ENCODE measurements at places on chromosomes 3 and 15.

DNA sequence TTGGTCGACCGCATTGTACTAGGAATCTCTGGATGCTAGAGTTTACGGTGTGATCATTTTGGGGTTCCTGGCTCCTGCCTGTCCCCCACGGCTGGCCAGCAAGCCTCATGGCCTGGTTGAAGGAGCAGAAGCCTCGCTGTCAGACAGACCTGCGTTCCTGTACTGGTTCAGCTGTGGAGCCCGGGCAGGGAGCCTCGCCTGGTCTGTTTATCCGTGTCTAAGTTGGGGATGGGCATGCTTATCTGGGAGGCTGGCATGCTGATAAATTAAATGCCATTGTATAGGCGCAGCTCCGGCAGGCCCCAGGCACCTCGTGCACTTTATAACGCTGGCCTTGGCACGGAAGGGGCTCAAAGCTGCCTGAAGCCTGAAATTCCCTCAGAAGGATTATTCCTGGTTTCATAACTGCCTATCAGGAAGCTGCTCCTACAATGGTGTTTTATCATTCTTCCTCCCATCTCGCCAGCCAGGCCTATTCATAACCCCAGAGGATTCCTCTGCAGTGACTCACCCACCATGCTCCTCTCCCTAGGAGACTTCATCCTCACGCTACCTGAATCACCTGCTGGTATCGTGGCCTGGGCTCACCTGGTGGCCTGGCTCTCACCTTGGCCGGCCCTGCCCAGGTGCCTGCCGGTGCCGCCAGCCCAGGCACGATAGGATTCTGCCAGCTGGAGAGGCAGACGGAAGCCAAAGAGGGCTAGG, 110.9 kb downstream of the ASB7 start:
- no peak for DNase-seq

- DNase-seq, result no peak
Observed at GRCh38 chr15:89163271-89164055, 57.9 kb downstream of the RLBP1 start.

DNA sequence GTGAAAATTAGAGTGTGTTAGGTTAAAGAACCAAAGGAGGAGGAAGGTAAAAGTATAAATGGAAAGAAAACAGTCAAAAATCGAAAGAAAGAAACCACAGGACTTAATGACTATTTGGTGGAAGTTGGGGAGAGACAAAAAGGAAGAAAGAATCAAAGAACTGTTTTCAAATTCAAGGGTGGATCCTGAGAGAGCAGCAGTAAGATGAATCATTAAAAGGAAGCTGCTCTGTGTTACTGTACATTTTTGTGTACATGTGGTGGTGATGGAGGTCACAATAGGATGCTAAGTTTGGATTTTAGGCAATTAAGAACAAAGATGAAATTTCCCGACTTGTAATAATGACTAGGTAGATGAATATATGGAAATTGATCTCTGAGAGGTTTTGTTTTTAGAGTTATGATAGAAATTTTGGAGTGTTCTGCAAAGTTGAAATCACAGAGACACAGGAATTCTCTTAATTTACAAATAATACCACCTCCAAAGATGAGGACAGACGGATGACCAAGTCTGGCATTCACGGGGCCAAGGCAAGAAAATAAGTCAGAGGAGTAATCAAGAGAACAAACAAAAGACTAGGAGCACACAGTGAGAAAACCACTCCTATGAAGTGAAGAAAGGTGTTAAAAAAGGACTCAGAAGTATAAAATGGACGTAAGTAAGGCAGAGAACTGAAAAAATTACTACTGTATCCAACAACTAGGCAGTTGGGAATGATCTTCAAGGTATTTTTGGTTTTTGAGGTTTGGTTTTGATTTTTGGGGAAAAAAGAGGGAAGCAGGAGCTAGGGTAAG, 7.1 kb downstream of the DHX36 start:
- DNase-seq, result no peak

GRCh38 chr15:48777645-48778330, 33.1 kb downstream of the CEP152 start:
- no peak for DNase-seq

GRCh38 chr15:27583651-27584050, 515.5 kb downstream of the OCA2 start:
- no peak for DNase-seq

DNA sequence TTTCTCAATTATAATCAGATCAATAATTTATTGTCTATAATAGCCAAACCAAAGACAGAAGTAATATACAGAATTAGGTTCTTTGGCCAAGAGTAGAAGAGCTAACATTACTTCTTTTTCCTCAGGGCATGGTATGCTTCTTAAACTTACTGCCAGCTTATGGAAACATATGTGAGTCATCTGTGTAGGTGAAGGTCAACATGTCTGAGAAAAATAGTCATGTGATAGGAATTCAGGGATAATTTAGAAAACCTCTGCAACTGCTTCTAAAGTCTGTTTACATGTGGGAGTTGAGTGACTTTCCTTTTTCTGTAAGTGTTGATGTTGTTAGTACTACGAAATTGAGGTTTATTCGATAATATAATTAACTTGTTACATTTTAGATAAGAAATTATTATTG, 19.2 kb upstream of the MAP6D1 start:
- DNase-seq, result no peak

DNA sequence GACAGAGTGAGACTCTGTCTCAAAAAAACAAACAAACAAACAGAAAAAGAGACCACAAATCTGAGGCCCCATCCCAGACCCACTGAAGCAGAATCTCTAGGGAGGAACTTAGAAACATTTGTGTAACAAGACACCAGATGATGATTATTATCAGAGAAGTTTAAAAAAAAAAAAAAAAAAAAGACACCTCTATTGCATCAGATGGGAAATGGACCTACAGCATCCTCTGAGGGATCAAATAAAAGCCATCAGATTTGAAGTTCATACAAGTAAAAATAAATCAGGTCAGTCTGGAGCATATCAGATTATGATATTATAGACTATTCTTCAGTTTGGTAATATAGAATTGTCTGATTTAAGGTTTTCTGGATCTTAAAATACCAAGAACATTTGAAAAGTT, 21.9 kb upstream of the LIPC start:
- no peak for DNase-seq

DNA sequence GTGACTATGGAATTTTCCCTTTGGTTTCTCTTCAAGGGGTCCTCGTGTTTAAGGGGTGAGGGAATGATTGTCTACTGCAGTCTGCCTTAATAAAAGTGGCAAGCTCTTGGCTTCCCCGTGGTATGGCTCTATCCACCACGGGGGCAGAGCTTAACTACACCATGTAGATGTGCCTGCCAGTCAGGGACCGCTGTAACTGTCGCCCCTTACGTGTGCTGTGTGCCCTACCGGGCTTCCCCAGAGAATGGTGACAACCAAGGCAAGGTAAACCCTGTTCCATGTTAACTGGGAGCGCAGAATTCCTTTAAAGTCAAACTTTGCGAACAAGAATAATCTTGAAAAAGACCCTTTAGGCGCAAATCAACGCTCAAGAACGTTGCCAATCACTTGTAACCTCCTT, 966 bp upstream of the C3orf80 start:
- no peak for DNase-seq

GRCh38 chr3:185308126-185308754, 54.4 kb upstream of the EHHADH start:
- no peak for DNase-seq

DNA sequence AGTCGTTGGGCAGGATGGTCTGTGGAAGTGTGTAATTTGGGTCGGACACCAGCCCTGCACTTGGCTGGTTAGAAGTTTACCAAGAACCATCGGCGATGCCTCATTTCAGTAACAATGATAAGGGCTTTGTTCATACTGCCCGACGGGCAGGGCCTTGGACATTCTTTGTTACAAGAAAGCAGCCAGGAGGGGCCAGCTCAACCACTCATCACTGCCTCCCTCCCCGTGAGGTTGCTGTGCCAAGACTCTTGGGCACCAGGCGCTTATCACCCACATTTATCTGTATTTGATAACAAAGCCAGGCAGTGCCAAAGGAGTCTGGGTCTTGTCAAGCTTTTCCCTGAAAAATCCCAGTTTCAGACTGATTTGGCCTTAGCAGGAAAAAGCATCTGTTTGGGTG, 235.0 kb downstream of the ADAMTS17 start:
- DNase-seq, result no peak

DNA sequence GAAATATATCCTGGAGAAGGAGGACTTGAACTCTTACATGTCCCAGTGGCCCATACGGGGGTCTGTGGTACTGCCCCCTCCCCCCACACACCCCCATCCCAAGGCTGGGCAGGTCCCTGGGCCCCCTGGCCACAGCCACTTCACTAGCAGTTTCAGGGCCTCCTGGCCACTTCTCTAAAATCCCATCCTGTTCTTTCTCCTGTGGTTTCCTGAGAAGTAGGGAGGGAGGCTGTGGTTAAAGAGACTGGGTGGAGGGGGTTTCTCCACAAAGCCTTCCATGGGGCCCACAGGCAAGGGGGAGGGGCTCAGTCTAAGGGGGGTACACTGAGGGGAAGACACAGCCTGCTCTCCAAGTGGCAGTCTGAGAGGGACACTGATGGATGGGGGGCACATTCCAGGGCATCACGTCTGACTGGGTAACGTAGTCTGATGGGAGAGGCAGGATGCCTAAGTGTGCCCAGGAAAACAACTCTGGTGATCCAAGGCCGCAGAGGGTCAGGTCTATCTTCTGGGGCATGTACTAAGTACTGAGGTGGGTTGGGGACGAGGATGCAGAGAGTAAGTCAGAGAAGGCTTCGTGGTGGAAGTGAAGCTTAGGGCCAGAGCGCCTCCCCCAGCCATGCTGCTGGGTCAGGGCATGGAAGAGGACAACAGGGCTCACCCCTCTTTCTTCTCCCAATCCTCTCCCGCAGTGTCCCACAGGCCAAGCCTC, 48.0 kb upstream of the C15orf39 start:
- no peak for DNase-seq

DNA sequence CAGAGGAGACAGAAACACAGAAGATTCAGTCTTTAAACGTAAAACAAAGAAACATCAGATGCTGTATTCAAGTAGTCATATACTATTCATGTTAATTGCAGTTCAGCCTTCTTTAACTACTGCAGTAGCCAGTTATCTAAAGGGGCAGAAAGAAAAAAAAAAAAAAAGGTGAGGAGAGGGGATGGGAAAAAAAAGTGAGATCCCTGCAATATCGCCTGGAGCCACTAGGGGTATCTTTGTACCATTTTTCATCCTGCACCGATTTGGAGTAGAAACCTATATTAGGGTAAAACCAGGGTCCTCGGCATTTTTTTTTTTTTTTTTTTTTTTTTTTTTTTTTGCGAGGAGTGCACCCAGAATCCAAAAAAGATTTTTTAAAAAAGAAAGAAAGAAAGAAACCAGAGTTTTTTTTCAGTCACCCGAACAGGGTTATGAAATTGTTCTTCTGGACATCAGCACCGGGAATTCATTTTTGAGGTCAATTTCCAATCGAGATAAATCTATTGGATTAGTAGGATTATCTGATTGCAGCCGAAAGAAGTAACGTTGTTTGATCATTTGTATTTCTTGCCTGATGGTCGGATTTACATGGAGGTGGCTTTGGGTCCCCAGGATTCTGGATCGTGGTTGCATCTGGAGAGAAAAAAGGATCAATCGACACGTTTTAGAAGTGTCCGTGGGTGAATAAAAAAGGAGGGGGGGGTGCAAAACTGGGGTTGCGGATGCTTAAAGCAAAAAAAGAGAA, 186.7 kb downstream of the NLGN1 start:
- no peak for DNase-seq

DNA sequence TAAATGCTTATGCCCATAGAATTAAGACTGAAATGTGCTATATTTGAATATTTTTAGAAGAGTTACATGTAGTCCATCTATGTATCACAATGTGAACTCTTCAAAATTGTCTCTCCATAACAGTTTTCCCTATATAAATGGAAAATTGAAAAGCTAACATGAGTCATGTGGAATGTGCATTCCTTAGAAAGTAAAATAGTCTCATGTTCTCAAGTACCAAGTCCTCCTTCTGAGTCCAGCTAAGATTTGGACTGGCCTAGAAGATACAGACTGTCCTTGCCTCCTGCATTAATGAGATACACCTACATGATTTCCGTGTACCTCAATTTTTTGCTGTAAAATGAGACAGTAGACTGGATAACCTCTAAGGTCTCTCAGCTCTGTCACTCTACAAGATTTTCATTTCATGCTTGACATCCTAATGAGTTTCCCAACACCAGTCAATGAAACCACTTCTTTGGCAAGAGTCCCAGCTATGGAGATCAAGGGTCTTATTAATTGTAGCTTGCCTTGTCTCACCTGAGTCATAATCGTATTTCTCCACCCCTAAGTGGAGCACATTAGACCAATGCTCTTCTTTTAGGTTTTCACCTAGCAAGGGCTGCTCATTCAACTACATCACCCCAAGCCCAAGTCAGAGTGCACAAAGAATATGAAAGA, 350.6 kb upstream of the IL12A start:
- no peak for DNase-seq

DNA sequence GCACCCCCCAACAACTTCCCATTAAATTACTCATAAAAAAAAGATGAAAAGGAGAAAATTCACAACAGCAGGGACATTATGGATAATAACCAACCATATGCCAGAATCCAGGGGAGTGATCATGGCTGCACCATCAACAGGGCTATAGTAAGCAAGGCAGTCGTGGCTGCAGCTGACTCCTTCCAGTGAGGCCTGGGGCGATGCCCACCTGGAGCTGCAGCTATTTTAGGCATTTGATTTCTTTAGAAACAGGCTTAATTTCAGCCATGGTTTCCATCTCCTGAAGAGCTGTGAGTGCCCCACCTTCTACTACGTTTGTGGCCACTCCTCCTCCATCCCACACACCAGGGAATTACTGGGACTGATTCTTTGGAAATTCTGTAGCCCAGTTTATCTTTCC, 84.0 kb downstream of the MINAR1 start:
- no peak for DNase-seq

- no peak for DNase-seq
Observed at GRCh38 chr3:31408720-31409119, 124.0 kb upstream of the STT3B start.

DNA sequence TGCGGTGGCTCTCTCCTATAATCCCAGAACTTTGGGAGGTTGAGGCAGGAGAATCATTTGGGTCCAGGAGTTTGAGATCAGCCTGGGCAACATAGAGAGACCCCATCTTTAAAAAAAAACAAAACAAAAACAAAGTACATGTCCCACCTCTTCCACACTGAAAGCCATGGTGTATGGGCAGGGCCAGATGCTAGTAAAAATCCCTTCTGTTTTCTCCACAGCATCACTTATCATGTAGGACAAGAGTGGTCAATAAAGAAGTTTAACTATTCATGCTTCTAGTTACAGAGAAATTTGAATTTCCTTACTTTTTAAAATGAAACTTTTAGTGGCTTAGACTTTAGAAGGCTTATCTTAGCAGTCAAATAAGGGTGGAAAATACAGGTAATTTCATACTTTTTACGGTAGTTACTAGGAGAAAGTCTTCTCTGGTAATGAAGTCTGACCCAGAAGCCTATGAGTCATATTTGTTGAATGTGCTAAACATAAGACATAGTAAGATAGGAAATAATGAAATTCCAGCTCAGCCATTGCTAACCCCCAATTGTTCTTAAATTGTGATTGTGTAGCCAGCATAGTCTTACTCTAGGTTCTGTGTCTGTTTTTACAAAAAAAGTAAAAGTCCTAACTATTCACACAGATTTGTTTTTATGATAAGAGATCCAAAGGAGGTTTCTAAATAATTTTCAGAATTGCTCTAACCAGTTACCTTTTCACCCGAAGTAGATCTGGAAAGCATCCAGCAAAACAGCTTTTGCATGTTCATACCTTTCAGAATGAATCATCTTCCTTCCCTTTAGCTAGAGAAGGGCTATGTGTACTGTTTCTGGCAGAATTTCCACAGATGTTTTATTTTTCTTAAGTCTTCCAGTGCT, 16.4 kb upstream of the ZNF609 start:
- DNase-seq, result no peak
